ENCODE measurements at places on chromosomes 3 and 15. TPM values are rescaled to one million over a fixed set of nuclear protein-coding genes. Genes with fewer than 3 reads are reported as not detected.

GDPGP1 gene
- 4.4 TPM for total RNA-seq

SOX2 gene
- total RNA-seq = not detected

SEC61A1 gene
- total RNA-seq = 125 TPM

TICRR gene
- 0.11 TPM for total RNA-seq

- DNase-seq = no peak
Observed at GRCh38 chr3:108201258-108201657, 21.0 kb downstream of the IFT57 start.

DNA sequence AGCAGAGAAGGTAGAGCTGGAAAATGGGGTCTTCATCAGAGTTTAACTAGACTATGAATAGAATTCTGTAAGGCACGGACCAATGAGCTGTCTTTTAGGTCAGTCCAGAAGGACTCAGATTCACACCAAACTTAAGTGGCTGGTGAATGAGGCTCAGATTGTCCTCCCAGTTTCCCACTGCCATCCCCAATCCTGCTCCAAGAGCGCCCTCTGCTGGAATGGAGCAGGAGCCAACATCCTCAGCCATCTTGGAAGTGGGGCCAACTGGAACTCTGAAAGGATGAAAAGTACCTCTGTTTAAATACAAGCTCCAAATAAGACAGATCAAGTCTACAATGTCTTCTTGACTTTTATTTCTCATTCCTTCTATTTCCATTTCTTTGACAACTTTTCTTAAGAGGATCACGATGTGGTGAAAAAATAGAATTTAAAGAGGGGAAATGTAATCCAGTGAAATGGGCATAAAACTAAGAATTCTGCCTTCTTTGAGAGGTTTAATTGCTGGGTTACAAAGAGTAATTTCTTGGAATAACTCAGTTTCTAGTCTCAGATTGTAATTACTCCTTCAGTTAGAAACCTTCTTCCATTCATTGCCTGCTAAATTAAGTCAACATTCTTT lies 217.1 kb upstream of the TPRG1 start:
- DNase-seq = peak; percentile 84

- no peak for DNase-seq
Observed at GRCh38 chr3:51618496-51618895, 52.6 kb upstream of the TEX264 start.

- no peak for DNase-seq
Observed at GRCh38 chr3:139430493-139430892, 41.0 kb upstream of the COPB2 start.

DNA sequence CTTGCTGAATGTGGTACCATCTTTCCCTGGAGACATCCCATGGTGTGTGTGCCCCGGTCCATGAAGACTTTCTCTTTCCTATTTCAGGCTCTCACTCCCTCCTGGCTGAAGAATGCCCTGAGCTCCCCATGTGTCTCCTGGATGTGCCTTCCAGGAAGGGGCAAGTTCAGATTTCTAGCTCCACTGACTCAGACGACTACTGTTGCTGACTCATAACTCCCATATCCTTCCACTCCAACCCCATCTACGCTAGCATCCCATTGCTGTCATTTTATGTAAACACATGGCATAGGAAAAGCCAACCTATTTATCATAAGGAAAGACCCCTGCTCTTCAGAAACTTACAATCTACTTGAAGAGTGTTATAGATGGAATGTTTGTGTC lies 95.0 kb downstream of the ADCY5 start:
- no peak for DNase-seq

- no peak for DNase-seq
Observed at GRCh38 chr3:25515171-25515570, 87.1 kb downstream of the RARB start.

GRCh38 chr3:17088602-17089313 lies 204.0 kb downstream of the PLCL2 start:
- peak; percentile 60 for DNase-seq

DNA sequence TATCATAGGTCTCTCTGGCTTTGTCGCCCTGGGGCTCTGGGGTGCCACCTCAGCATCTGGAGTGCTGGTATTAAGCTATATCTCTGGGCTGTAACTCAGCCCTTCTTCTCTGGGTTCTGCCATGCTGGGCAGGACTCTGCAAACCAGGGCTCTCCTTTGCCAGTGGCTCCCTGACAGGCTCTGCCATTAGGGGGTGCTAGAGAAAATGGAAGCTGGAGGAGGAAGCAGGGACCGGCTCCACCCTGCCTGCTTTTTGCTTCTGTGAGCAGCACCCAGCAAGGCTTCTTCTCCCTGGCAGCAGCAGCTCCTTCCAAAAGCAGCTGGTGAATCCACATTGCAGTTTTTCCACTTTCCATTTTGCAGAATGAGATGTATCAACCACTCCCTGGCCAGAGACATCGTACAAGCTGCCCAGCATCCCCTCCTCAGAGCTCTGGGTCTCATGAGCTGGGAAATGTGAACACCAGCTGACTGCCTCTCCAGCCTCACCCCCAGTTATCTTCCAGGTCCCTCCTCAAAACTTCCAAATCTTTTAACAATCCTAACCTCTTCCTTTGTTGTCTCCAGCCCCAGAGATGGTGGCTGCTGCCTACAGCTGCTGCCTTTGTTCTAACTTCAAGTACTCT lies 165.0 kb downstream of the ABHD5 start:
- no peak for DNase-seq
